CD8-positive, alpha-beta T cell (primary cell): ENCODE measurements at places on chromosomes 1 and 21. TPM values are rescaled to one million over a fixed set of nuclear protein-coding genes. Genes with fewer than 3 reads are reported as not detected.

IFI44 gene
- total RNA-seq = 30.5 TPM

ANGPTL7 gene
- not detected for total RNA-seq

CD101 gene
- total RNA-seq = 4.4 TPM

KRTAP12-2 gene
- total RNA-seq = not detected

AMIGO1 gene
- 9.6 TPM for total RNA-seq

BCL2L15 gene
- total RNA-seq = 0.89 TPM

VASH2 gene
- total RNA-seq = not detected

LRRC38 gene
- not detected for total RNA-seq

MYBPHL gene
- total RNA-seq = not detected

ROR1 gene
- not detected for total RNA-seq

KRTAP21-2 gene
- not detected for total RNA-seq

IVL gene
- total RNA-seq = not detected

SLC6A9 gene
- not detected for total RNA-seq

- DNase-seq = no peak
These were observed 79.8 kb upstream of the PLXNA2 start for GRCh38 chr1:208324005-208324404.

GRCh38 chr1:119838236-119838635 lies 27.0 kb upstream of the REG4 start:
- DNase-seq = no peak

DNA sequence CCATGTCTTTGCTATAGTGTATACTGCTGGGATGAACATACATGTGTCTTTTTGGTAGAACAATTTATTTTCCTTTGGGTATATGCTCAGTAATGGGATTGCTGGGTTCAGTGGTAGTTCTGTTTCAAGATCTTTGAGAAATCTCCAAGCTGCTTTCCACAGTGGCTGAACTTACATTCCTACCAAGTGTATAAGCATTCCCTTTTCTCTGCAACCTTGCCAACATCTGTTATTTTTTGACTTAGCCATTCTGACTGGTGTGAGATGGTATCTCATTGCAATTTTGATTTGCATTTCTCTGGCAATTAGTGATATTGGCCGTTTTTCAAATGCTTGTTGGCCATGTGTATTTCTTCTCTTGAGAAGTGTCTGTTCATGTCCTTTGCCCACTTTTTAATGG lies 37.5 kb upstream of the ANGPTL1 start:
- no peak for DNase-seq

- DNase-seq = no peak
These were observed 8.5 kb upstream of the COL8A2 start for GRCh38 chr1:36133484-36133883.

- no peak for DNase-seq
These were observed 4.1 kb downstream of the MINDY1 start for GRCh38 chr1:151002611-151003010.

GRCh38 chr1:54046671-54047383 lies 6.2 kb downstream of the TMEM59 start:
- no peak for DNase-seq

DNA sequence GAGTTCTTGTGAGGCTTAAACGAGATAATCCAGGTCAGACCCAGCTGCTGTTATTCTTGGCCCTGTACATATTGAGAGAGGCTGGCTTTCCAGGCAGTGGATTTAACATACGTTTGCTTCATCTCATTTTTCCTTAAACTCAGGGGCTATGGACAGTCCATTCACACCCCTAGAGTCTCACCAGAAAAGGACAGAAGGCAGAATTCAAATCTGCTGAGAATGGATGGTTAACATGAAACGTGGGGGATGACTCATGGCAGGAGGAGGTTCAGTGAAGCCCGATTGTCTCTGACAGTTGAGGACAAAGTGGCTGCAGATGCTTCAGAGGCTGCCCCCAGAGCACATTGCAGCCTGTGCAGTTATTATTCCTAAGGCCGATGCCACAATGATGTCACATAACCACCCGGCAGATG lies 39.5 kb downstream of the TGFB2 start:
- DNase-seq = no peak

DNA sequence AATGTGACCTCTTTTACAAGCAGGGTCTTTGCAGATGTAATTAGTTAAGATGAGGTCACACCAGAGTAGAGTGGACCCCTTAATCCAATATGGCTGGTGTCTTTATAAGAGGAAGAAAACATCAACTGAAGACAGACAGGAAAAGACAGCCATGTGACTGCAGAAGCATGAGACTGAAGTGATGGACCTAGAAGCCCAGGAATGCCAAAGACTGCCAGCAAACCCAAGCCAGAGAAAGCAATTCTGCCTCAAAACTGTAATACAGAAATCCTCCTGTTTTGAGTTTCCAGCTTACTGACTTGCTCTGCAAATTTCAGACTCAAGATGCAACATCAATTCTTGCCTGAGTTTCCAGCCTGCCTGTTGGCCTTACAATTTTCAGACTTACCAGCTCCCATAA lies 17.3 kb downstream of the ENAH start:
- DNase-seq = no peak

DNA sequence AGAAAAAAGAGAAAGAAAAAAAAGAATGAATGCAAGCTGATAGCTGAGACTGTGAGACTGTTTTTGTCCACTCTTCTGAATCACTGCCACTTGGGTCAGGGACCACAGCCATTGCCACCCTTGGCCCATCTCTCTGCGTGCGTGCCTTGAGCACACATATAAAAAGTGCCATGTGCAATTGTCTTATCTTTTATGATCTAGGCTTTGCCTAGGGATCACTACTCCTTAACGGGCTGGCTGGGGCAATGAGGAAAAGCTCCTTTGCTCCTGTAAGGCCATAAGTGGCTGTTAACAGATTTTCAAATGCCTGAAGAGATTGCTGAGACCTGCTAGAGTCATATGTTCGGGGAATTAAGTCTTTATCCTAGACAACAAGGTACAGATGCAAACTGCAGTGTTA lies 8.2 kb downstream of the SPATA46 start:
- no peak for DNase-seq

- no peak for DNase-seq
These were observed 81.8 kb downstream of the LAMC2 start for GRCh38 chr1:183267646-183268431.

DNA sequence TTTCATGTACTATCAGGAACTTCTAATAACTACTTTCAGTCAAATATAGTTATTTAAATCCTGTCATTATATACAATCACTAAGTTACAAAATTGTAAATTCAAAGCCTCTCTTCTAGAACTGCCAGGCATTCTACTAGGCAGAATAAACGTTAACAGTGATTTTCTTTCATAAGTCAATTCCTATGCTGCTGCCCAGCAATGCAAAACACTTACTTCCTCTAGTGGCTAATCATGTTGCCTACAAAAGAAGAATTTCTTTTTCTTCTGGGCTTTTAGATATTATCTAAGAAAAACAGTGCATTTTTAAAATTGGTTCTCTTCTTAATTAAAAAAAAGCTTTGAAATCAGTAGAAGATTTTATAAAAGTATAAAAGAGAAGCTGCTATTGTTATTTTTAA lies 509.8 kb upstream of the ADAMTS5 start:
- DNase-seq = no peak

GRCh38 chr1:117003223-117003875 lies 1.8 kb downstream of the CD101 start:
- DNase-seq = no peak

DNA sequence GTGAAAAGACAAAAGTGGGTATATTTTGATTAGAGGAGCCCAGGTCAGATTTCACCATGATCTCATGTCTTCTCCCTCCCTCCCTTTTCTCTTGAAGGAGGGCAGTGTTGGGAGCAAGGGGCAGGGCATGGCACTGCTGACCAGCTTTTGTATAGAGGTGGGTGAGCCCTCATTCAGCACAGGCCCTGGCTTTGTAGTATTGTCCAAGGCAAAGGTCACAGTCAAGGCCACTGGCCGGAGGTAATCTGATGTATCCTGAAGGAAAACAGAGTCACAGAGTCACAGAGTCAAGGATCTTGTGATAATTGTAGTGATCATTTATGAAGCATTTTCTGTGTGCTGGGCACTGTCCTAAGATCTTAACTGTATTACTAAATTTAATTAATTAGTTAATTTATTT lies 11.9 kb downstream of the ITGA10 start:
- DNase-seq = no peak

GRCh38 chr1:242225767-242226573 lies 227.1 kb upstream of the MAP1LC3C start:
- no peak for DNase-seq

DNA sequence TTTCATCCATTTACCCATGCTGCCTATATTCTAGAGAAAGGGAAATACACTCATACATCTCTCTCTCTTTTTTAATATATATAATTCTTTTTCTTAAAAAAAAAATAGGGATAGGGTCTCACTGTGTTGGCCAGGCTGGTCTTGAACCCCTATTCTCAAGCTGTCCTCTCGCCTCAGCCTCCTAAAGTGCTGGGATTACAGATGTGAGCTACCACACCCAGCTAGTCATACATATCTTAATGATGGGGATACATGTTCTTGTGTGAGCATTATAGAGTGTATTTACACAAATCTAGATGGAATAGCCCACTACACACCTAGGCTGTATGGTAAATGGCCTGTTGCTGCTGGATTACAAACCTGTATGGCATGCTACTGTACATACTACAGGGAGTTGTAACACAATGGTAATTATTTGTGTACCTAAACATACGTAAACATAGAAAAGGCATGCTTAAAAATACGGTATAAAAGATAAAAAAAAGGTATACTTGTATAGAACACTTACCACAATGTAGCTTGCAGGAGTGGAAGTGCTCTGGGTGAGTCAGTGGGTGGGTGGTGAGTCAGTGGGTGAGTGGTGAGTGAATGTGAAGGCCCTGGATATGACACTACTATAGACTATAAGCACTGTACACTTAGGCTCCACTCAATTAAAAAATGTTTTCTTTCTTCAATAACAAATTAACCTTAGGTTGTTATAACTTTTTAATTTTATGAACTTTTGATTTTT lies 72.9 kb downstream of the IVNS1ABP start:
- DNase-seq = no peak

DNA sequence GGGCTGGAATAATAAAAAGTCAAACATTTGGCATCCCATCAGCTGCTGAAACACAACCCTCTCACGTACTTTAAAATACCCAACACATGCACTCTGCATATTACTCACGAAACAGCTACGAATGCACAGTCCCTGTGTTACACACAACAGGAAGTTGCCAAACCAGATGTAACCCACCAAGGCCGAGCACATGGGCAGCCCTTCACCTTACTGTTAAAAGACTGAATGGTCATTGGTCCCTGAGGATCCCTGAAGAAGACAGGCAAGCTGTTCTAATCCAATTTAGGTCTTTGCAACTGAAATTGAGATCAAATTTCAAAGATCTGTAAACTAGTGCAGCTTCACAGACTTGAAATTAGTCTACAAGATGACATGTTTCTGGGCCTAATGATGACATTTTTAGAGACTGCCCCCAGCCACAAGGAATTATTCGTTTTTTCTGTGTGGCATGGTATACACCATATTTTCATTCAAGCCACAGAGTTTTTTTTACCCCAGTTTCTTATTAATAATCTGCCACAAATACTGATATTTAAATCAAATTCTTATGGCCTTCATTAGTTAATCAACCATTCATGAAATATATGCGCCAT lies 25.6 kb upstream of the IER5 start:
- DNase-seq = peak; percentile 29

DNA sequence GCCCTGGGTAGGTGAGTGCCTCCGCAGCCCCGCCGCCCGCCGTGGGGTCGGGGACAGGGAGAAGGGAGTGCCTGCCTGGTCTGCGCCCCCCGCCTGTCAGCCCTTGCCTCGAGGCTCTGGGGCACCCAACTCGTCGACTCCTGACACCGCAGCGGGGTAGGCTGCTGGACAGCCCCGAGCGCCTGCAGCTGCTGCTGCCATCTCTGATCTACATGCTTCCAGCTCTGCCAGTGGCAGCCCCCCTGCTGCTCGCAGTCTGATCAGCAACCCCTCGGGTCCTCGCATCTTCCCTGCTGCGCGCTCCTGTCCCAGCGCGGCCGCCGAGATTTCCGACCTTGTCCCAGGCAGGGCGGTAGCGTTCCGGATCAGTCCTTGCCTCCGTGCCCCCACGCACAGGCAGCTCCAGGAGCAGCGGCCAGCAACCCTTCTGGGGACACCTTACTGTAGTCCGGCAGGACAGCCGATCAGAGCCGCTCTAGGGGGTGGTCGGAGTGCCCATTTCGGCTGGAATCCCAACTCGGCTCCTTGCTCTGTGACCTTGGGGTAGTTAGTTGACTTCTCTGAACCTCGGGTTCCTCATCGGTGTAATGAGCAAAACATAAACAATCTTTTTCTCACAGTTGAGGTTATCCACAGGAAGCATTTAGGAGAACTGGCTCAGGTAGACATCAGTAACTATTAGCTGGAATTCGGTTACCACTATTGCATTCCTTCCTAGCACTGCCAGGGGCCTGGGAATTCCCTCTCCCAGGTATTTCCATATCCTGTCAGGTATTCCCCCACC lies 540 bp downstream of the BCAN start:
- no peak for DNase-seq

- no peak for DNase-seq
These were observed 647 bp downstream of the TSEN15 start for GRCh38 chr1:184052194-184052559.

- DNase-seq = no peak
These were observed 194.3 kb upstream of the CAMK1G start for GRCh38 chr1:209389258-209389657.

DNA sequence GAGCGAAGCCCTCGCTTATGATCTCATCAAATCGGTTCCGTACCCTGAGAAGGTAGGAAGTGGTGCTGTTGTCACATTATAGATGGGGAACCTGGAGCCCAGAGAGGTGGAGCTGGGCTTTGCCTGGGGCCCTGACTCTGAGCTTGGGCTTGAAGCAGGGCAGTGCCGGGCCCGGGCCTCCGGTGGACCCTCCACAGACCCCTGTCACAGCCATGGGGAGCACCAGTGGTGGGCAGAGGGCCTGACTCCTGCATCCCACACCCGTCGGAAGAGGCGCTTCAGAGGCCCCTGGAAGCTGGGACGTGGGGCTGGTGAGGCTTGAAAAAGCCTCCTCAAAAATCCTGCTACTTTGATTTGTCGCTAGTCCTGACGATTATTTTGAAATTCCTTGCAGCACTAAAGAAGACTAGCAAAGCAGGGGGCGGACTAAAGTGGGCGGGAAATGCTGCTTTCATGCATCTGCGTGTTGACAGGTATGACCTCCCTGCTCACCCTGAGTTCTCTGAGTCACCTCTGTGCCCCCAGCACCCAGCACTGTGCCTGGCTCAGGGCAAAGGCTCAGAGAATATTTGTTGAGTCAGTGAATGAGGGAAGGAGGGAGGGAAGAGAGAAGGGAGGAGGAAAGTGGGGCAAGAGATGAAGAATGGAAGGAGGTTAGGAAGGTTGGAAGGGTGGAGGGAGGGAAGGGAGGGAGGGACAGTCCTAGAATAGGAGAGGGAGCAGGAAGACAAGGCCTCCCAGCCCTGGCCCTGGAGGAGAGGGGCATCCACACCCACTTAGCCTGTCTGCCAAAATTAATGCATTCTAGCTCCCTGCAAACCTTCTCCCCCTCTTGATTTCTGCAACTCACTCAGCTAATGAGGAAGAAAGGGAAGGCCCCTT lies 262.8 kb upstream of the VAMP3 start:
- DNase-seq = no peak

DNA sequence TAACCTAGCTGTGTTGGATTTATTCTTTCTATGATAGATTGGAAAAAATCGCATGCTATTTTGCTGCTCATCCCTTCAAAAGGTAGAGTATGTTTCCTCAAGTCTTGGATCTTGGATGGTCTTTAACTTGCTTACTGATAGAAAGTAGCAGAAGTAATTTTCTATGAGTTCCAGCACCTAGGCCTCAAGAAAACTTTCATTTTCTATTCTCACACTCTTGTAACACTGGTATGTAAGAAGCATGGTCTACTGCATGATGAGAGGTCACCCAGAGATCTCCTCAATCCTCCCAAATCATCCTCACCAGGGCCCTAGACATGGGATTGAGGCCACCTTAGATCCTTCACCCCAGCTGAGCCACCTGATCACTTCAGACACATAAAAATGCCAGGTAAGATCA lies 7.2 kb downstream of the SPTA1 start:
- no peak for DNase-seq
